ENCODE measurements at places on chromosomes 1 and 21. TPM values are rescaled to one million over a fixed set of nuclear protein-coding genes. Genes with fewer than 3 reads are reported as not detected.

Gene TFF1
- not detected for total RNA-seq

Gene C8B
- total RNA-seq: not detected

Gene FLG2
- not detected for total RNA-seq

Gene KLHL20
- 29.4 TPM for total RNA-seq

Gene CA14
- total RNA-seq: not detected

Gene OR2L5
- total RNA-seq: not detected

Gene C1orf94
- not detected for total RNA-seq

Gene S100A7
- not detected for total RNA-seq

Gene FMOD
- 0.93 TPM for total RNA-seq

Gene FAM72D
- 0.48 TPM for total RNA-seq

DNA sequence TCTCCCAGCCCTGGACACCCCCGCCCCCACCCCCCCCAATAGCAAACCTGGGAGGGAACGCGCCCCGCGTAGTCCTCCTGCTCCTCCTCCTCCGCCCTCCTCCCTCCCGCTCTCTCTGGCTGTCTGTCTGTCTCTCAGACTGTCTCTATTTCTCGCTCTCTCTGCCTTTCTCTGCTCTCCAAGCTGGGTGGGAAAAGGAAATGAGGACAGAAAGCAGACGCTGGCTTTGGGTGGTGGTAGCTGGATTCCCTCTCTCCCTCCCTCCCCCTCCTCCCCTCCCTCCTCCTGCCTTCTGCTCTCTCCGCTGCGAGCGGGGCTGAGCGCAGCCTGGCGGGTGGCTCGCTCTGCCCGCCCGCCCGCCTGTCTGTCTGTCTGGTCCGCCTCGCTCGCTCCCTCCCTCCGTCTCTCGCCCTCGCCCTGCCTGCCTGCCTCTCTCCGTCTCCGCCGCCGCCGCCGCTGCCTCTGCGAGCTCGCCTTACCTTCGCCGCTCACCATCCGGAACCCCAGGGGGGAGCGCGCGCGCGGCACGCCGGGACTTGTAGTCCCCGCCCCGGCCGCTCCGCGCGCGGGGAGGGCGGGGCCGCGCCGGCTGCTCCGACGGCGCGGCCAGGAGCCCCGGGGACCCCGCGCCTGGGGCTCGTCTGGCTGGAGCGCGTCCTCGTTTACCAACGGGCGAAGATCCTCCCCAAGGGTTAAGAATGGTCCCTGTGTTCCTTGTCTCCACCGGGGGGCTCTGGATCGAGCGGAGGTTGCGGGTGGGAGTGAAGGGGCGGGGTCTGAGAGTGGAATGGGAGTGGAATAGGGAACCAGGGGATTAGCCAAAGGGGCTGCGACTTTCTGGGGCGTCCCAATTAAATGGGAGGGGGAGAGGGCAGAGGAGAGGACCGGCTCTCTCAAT is at the start of gene AHDC1:
AHDC1 (minus strand) TSS at position 464 of the 898 bp plus-strand sequence. CDS start 52,029 bp downstream, outside the sequence.
- DNase-seq: no peak

DNA sequence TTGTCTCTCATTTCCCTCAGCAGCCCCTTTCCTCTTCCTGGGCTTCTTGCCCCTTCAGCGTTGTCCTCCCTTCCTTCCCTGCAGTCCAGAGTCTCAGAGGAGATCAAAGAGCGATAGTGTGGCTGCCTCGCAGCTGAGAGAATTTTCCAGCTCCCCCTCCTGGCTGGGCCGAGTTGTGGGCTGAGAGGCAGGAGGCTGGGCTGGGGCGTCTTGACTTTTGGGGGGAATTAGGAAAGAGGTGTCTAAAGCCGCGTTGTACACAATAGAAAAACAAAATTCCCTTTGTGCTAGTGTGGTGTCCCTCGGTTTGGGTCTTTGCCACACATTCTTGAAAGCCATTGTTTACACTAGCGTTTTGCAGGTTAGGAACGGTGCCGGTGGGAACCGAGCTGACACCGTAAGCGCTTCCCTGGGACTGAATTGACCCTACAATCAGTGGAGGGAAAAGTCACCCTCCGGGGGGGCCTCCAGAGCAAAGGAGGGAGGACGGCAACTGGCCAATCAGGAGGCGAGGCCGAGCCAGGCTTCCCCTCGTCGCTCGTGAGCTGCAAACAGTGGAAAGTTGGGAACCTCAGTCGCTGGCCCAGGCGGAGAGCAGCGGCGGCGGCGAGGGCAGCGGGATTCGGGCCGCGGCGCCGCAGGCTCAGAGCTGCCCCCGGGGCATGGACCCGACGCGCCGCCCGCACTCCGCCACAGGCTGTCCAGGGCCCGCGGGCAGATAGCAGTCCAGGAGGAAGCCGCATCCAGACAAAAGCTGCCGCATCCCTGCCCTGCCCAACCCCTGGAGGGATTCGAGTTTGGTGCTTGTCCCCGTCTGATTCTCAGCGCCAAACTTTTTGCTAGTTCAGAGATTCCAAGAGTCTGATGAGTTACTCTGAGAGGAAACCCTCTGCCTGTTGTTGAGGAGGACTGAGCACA is at the start of gene HMCN1:
HMCN1 (plus strand) TSS at position 574 of the 918 bp plus-strand sequence. CDS start 389 bp downstream, outside the sequence.
- peak; percentile 14 for DNase-seq

DNA sequence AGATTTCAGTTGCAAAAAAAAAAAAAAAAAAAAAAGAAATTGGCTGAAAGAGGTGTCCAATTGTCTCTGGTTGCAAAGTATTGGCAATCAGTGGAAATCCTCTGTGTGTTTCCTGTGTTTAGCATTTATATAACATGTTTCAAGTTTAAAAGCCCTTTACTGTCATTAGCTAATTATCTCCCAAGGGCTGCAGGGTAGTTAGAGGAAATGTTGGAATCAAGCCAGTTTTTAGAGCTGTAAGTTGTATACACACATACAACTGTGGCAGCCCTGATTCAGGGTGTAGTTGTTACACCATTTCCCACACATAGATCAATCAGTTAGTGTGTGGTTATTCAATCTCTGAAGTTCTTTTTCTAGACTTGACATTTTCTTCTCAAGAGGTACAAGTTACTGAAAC is 8.9 kb upstream of the ZNF326 start:
- no peak for DNase-seq

- no peak for DNase-seq
These were observed 36.4 kb downstream of the ZNF697 start for GRCh38 chr1:119611701-119612113.

- DNase-seq: no peak
These were observed 176.5 kb upstream of the RUNX1 start for GRCh38 chr21:35225573-35225972.

DNA sequence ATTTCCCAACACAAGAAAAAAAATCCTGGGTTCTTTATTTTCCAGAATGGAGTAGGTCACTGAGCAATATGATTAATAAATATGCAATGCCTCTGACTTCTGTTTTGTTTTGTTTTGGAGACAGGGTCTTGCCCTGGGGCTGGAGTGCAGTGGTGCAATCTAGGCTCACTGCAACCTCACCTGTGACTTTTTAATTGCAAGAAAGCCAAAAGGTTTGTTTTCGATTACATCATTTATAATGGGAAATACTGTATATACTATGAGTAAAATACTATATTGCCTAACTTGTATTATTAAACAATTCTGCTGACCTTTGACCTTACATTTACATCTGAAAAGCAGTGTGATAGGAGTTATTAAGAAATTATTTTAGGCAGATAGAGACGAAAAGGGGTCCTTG is 11.6 kb upstream of the CD46 start:
- DNase-seq: no peak

- DNase-seq: no peak
These were observed 271.7 kb downstream of the NPHP4 start for GRCh38 chr1:5720484-5720883.

DNA sequence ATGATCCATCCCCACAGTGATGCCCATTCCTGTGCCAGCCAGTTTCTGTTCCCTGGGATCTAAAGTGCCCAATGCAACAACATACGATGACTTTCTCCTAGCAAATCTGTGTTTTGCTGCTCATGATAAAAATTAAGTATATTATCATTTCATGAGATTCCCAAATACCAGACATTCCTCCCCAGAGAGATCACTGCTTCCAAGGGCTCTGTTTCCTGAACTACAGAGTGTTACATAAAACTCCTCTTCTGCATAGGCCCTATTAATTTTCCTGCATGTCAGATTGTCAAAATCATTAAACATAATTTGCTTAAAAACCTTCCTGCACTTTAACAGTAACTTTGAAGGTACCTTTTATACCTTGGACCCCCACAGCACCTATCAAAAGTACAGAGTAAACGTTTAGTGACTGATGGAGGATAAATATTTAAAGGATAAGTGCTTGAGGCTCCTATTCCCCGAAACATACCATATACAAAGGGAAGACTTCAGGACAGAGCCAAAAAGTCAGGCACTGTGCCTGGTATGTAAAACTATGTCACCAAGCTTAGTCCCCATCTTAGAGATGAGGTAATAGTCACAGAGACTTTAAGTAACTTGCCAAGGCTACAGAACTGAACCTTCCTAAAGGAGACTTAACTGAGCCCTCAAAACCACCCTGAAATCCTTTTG is 50.2 kb downstream of the SLC25A24 start:
- DNase-seq: no peak

DNA sequence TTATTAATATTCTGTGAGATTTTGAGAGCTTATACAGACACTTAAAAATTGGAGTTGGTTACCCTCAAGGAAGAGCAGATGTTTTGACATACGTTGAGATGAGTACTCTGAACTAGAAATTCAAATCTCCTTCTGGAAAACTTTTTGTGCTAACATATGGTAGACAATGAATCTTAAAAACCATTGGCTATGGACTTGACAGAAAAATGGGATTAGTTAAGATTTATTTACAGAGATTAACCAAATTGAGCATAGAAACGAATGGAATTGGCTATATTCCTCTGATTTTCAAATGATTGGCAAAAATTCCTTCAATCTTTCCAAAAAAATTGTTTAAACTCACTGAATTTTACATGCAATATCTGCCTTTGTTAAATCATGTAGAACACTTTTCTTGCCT is 1392.9 kb downstream of the BRINP3 start:
- no peak for DNase-seq

DNA sequence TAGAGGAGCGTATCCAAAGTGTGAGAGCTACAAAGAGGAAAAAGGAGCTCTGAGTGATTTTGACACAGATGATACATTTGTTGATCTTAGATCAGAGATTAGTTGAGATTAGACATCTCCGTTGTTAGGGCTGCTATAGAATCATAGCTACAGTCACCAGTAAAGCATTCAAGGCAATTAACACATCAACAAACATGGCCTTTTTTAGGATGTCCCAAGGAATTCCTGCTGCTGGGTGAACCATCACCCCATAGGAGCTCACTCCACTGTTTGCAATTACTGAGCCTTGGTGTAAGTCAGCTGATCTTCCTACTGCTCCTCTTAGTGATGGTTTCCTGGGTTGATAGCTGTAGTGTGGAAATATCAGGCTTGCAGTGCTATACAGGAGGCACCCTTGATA is 6.7 kb upstream of the RSRP1 start:
- no peak for DNase-seq

- DNase-seq: no peak
These were observed 735.7 kb upstream of the CXADR start for GRCh38 chr21:16777041-16777720.

GRCh38 chr1:24486331-24487065 is 16.1 kb upstream of the RCAN3 start:
- DNase-seq: no peak

DNA sequence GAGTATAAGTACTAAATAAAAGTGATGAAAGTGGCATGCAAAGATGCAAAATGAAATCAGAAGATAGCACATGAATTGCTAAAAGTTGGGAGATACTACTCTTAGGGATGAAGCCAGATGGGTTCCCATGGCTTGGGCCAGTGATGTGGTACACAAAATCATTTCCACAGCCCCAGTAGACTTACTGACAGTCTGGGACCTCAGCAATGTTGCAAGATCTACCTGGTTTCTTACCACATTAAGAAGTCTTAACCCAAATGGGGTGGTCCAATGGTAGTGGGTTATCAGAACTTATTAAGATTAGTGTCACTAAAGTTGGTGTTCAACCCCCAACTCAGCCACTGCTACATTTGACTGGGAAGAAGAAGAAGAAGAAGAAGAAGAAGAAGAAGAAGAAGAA is 227.7 kb upstream of the IRF2BP2 start:
- DNase-seq: no peak

DNA sequence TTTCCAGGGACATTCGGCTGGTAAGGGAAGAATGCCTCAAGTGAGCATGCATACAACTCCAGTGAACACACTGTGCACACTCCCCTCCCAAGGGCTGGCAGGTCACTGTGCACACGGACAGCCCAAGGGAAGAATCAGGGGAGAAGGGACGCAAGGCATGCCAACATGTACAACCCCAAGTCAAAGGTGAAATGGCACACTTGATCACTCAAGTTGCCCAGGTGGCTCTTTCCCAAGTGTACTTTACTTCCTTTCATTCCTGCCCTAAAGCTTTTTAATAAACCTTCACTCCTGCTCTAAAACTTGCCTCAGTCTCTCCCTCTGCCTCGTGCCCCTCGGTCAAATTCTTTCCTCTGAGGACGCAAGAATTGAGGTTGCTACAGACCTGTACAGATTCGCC is 13.5 kb upstream of the SLC1A7 start:
- DNase-seq: no peak

- peak; percentile 20 for DNase-seq
These were observed 20.8 kb downstream of the KCNJ15 start for GRCh38 chr21:38277501-38278131.

DNA sequence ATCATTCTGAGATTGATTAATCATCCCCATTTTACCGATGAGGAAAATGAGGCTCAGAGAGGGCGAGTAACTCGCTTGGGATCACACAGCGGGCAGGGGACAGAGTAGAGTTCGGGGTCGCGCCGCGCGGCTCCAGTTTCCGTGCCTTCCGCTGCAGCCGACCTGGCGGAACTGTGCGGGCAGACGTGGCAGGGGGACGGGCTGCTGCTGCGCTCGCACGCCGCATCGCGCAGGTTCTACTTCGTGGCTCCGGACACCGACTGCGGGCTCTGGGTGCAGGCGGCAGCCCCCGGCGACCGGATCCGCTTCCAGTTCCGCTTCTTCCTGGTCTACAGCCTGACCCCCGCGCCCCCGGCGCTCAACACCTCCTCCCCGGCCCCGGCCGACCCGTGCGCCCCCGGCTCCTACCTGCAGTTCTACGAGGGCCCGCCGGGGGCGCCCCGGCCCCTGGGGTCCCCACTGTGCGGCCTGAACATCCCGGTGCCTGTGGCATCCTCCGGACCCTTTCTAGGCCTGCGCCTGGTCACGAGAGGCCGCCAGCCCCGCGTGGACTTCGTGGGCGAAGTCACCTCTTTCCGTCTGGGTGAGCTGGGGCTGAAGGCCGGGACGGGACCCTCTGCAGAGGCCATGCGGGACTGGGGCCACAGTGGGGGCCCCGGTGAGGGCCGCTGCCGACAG is 2.3 kb downstream of the LDLRAD2 start:
- DNase-seq: no peak

DNA sequence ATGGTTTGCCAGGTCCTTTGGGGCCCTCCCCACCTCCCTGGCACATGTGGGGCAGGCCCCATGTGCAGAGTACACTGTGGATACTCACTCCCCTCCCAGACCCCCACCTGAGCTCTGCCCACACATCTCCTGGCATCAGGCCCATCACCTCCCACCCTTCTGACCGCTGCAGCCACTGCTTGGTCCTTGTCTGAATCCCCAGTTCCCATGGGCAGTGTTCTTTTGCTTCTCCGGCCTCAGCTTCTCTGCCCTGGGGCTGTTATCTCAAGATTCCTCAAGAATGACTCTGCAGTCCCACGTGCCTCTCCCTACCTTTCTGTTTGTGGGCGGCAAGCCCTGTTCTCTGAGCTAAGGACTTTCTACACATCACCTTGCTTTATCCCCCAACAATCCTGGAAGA is 187.7 kb upstream of the EDN2 start:
- no peak for DNase-seq

GRCh38 chr1:201578008-201578888 is 39.3 kb downstream of the NAV1 start:
- DNase-seq: no peak
